Central memory CD8-positive, alpha-beta T cell (primary cell): ENCODE measurements at places on chromosomes 5 and 9.

GRCh38 chr9:8845376-8845775, 1045.8 kb upstream of the DMAC1 start:
- DNase-seq = no peak

DNA sequence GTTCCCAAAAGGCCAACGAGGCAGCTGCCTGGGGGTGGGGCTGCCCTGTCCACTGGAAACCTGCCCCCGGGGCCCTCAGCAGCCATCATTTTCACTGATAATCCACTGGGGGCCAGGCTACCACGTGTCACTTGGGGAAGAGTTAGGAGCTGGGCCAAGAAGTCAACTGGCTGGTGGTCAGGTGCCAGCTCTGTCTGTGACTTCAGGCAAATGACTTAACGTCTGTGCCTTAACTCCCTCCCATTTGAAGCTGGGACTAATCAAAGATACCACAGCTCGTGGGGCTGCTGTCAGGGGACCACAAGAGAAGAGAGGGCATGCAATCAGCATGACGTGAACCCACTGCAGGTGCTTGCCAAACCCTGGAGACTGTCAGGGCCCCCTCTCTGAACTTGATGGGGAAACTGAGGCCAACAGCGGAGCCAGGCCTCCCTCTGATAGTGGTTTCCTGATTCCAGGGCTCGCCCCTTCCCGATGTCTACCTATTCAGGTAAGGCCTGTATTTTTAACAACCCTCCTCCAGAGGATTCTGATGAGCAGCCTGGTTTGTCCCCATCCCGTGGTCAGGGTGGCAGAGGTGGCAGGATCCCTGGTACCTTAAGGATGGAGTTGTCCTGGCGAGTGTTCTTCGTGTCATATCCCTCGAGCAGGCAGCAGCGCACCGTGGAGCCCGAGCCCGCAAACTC, 12.3 kb upstream of the DPM2 start:
- no peak for DNase-seq

DNA sequence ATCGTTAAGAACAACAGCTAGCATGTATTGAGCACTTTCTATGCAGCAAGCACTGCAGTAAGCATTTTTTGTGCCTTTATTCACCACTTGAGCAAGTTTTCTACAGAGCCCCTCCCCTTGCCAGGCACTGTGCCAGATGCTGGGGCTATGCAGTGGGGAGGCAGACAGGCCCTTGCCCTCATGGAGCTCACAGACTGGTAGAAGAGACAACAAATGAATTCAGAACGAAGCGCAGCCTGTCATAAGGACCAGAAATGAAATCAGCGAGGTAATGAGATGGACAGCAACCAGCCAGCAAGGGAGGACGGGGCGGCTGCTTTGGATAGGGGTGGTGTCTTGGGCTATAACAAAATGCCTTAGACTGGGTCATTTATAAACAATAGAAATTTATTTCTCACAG, 68.8 kb downstream of the C9orf50 start:
- DNase-seq = no peak

DNA sequence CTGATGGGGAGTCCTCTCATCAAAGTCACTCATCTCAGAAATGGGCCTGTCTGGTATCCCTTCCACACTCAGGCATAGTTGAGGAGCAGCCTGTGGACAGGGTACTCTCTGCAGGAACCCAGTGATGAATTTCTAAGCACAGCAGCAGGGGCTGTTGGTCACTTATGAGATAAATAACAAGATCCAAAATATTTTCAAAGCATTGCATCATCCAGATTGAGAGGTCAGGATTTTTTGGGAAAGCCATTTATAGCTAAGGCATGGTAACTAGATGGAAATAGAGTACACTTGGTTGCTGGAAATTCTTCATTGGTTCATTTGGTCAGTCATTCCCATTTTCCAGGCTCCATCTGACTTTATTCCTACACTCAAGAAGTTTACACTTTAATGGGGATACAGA, 246.8 kb upstream of the RAI14 start:
- DNase-seq = no peak

DNA sequence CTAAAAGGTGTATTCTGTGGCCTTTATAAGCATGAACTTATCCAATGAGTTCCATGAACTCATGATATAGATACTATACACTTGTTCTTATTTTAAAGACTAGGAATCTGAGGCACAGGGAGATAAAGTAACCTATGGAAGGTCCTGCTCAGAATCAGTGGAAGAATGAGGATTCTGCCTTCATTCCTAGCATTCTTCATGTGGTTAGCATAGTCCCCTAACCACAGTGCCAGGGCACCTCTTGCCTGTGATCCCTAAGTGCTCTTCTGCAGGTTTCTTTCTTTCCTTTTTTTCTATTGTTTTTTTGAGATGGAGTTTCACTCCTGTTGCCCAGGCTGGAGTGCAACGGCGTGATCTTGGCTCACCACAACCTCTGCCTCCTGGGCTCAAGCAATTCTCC, 174.1 kb downstream of the C9orf152 start:
- DNase-seq = no peak

DNA sequence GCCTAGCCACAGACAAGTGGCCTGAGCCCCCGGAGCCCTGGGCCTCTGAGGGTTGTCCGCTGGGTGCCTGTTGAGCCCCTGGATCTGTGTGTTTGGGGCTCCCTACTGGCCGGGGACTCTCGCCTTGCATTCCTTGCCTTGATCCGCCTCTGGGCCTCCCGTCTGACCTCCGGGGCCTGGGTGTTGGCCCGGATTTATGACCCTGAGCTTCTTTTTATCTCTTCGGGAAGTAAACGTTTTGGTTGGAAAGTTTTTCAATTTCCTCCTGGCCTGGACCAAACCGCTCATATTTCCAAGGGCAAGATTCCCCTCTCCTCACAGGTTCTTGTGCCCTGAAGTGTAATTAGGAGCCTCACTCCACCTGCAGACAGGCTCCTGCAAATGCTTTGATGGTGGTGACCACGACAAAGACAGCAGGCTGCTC, 69.3 kb upstream of the EGFLAM start:
- no peak for DNase-seq

- DNase-seq = no peak
These were observed 17.0 kb downstream of the BTF3 start for GRCh38 chr5:73515232-73515631.

DNA sequence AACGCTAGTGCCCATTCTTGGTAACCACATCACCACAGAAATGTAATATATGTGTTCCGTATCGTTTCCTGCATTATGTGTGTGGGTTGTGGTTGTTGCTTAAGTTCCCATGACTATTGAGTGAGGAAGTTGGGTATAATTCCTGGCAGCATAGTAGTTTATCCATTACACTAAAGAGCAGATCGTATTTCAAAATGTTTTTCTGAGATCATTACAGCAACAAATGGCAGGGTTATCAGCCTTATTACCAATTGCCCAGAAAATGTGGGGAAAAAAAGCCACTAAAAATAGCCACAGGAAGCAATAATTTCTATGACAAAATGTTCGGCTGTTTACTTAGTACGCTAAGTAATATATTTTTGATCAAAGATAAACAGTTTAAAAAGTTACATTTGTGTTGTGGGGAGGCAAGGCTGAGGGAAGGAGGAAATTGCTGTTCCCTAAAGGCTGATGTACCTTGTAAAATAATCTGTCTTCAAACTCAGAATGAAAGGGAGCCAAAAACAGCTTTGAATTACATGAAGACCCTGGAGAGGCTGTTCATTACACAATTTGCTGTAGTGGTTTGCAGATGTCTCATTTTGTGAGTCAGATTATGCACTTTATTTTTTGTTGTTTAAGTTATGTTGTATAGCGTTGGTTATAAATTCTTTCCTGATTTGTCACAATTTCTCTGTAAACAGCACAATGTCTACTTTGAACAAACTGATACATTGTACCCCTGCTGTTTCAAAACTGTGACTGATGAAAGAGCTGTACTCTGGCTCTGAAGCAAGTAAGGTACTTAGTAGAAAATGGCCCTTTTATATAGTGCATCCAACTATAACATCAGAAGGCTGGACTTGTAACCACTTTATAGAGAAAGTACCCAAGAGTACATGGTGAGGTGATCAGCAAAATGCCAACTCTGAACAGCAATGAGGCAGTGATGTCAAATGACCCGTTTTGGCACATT, 1028.5 kb downstream of the NR2F1-AS1 start:
- no peak for DNase-seq

DNA sequence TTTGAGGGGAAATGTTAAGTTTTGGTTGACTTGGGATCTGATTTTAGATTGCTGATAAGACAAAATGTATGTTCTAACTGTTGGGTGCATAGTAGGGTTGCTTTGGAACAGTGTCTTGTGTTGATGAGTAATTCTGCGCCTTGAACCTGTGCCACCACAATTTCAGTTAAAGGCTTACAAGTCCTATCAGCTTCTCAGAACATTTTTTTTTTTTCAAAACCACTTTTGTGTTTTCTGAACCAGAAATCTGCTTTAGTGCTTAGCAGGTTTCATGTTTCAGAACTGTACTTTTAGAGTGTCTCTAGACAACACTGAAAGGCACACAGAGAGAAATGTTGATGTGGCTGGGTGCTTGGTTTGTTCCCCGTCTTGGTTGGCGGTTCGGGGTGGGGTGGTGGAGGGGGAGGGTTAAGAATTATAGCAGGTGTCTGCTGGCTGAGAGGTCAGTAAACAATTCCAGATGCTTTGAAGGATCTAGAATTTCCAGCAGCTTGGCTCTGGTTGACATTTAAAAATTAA, 84.6 kb downstream of the ANKRD55 start:
- no peak for DNase-seq

DNA sequence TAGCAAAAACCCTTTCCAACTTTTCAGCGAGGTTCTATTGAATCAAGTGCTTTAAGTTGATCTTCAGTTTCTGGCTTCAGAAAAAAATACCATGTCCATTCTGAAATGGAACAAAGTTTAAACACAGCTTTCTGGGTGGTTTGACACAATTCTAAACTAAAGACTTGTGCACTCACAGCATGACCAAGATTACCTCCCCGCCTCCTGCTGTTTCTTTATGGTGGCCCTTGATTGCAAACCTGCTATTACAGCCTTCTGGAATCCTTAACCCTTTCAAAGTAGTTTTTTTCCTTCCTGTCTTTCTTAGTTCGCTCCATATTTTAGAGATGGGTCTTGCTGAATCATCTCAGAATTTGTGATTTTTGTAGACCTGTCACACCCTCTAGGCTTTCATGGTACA, 135.9 kb upstream of the FBN2 start:
- DNase-seq = no peak

GRCh38 chr9:21728781-21729180, 73.7 kb upstream of the MTAP start:
- no peak for DNase-seq

GRCh38 chr9:114396558-114397218, 8.9 kb upstream of the AKNA start:
- DNase-seq = no peak

DNA sequence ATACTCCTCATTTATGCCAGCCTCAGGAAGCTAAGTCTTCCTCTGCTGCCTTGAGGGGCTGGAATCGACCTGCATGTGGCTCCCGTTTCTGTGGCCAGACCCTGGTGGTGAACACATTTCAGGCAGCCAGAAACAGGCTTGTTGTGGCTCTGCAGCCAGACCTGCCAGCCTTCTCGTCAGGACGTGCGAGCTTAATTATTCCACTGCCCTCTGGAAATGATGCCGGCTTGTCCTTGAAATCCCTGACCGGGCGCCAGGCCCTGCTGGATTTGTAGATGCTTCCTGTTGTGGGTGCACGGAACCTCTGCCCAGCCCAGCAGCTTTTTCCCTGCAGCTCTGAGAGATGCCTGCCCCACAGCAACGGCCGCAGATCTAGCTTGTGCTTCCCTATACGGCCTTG, 41.6 kb downstream of the PDZD2 start:
- DNase-seq = no peak
